NCI-H510A (cell line): ENCODE measurements at places on chromosomes 3 and 15.

GRCh38 chr3:53820084-53820483, 26.1 kb downstream of the CHDH start:
- no peak for DNase-seq

- DNase-seq, result no peak
Observed at GRCh38 chr3:64151342-64151871, 73.9 kb downstream of the PRICKLE2 start.

DNA sequence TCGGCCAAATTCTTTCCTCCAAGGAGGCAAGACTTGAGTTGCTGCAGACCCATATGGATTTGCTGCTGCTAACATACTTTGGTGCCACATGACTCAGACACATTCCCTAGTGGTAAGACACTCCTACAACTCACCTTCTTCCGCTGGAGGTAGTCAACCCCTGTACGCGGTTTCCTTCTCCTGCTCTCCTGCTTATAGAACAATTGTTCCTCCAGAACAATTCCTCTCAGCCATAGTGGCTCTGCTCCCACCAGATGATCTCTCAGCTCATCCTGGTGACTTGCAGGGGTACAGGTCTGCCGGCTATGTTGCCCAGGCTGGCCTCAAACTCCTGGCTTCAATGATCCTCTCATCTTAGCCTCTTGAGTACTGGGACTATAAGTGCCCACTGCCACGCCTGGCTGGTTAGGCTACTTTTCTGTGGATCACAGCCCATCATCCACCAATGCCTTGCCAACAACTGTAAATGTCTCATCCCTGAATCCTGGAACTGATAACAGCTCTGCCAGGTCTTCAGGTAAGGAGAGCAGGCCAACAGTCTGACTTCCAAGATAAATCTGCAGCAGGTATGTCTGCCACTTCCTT, 2.4 kb upstream of the CXCR6 start:
- DNase-seq, result no peak

GRCh38 chr3:124033360-124034015, 41.6 kb upstream of the ROPN1 start:
- no peak for DNase-seq

DNA sequence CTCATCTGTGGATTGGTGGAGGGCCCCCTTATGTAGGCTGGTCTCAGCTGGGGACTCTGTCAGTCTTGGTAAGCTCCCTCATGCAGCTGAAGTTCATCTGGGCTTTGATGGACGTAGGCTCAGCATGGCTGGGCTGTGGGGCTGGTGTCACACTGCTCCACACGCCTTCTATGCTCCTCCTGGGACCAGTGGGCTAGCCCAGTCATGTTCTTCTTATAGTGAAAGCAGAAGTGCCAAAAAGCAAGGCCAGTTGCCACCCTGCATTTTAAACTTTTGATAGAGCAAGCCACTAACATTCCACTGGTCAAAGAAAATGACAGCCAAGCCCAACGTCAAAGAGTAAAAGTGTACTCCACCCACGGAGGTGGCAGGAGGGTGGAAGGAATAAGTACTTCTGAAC, 165.5 kb downstream of the MEX3B start:
- DNase-seq, result no peak
